ENCODE measurements at places on chromosomes 3 and 15. TPM values are rescaled to one million over a fixed set of nuclear protein-coding genes. Genes with fewer than 3 reads are reported as not detected.

DNA sequence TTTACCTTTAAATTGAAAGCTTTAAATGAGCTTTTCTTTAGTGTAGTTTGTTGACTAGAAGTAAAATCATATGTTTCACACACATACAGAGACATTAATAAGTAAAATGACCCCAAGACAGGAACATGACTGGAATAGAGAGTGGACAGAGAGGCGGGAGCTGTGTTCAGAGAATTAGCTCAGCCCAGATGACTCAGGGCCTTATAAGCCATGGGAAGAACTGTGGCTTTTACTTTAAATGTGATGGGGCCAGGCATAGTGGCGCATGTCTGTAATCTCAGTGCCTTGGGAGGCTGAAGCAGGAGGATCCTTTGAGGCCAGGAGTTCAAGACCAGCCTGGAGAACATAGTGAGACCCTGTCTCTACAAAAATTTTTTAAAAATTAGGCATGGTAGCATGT, 26.7 kb downstream of the SACM1L start:
- no peak for DNase-seq

DNA sequence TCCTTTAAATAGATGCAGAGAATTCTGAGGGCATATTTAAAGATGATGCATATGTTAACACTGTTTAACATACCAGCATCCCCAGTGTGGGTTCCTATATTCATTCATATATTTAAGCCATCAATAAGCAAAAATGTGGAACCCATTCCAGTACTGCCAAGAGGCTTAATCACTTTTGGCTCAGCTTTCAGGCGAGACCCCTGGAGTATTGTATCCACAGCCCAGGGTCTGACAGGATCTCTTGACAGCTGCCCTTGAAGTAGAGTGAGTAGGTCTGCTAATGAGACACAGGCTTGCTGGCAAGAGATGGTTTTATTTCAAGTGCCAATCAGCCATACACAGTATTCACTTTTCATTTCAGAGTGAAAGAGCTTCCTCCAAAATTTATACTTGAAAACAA, 367.3 kb downstream of the OCA2 start:
- DNase-seq = no peak

- DNase-seq = no peak
Measured at GRCh38 chr3:35336601-35337000, 302.7 kb upstream of the ARPP21 start.

- no peak for DNase-seq
Measured at GRCh38 chr3:67854663-67855062, 200.3 kb upstream of the SUCLG2 start.

- no peak for DNase-seq
Measured at GRCh38 chr3:181888234-181888633, 176.5 kb downstream of the SOX2 start.

DNA sequence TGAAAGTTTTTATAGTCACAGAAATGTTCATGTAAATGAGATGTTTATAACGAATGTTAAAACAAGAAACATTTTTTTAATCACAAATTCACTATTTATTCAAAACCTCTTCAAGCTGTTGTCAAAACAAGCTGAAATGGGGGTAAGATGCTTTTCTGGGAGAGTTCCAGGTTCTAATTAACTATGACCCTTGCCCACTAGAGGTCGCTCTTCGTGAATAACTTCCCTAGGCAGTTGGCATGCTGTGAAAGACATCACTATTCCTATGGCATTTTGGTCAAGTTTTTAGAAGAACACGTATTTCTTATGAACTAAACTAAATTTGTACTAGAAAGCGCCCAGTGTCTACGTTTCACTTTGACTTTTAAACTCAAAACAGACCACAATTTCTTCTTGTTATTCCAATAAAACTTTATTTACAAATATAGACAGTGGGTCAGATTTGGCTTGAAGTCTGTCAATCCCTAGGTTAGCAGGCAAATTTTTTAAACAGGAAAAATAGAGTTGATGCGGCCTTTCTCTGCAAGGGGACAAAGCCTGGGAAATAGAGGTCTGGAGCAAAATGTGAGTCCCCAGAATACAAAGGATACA, 62.8 kb upstream of the CMTM8 start:
- DNase-seq = peak; percentile 48

GRCh38 chr15:66912001-66912400, 153.4 kb upstream of the SMAD3 start:
- DNase-seq = no peak

DNA sequence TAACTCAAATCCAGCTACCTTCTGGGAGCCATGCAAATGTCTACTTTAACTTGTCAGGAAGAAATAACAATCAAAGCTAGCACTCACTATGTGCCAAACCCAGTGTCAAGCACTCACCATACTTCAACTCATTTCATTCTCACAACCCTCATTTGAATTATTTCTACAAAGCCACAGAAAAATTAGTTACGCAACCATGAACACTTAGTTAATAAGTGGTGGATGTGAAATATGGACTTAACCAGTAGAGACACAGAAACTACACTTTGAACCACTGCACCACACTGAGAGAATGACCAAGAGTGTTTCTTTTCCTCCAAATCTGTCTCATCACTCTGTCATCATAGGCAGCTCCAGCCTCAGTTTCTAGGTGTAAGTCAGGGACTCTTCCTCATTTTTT, 91.0 kb upstream of the MBNL1 start:
- no peak for DNase-seq

DNA sequence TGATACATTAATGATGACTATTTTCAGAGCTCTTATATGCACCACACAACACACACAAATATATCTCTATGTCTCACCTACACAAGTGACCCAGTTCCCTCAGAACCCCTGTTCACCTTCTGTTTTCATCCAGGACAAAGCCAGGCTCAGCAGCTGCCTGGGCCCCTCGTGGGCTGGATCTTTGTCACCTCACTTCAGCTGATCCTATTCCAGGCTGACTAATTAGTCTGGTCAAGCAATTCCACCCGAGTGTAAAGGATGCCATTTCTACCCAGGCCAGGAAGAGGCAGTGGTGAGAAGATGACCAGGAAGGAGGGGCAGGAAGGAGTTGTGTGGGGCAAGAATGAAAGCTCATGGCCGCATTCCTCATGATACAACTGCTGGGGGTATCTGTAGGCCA, 62.3 kb downstream of the DHX30 start:
- DNase-seq = no peak

GRCh38 chr3:56133423-56133822, 334.8 kb downstream of the ERC2 start:
- peak; percentile 25 for DNase-seq

- no peak for DNase-seq
Measured at GRCh38 chr15:97840501-97840900, 120.0 kb upstream of the ARRDC4 start.

The RNF168 gene
- 13.0 TPM for total RNA-seq

The GOLGA6B gene
- total RNA-seq = not detected

The LRRK1 gene
- total RNA-seq = 14.0 TPM
